ENCODE measurements at places on chromosomes 4 and X.

DNA sequence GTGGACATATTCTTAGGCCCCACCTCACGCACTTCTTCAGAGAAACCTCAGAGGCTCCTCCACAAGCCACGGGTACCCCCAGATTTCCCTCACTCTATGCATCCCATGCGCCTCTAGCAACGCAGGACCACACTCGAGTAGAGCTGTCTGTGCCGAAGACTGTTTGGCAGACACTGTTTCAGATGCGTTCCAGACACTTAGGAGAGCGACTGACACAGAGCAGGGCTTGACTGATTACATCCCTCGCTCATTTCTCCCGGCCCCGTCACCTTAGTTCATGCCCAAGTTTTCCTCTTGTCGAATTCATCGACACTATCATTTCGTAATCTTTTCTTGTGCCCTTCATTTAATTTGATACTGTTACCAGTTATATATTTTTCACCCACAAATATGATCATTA lies 15.0 kb downstream of the SORBS2 start:
- DNase-seq = no peak

DNA sequence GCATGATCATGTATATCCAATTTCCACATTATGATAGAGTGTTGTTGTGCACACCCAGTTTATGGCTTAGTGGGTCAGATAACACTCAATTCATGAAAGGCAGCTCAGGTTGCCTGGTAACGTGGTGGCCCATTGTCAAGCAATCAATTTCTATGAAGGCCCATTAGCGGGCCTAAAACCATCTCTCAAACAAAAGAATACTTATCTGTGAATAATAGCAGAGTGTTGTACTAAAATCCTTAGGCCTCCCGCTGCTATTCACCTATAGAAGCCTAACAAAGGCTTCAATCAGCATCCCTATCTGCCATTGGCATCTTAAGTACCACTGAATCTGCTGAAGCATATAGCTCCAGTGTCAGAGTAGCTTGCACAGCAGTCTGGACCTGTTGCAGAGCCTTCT lies 849.6 kb upstream of the POU3F4 start:
- no peak for DNase-seq

GRCh38 chr4:26150948-26151347 lies 169.9 kb upstream of the RBPJ start:
- DNase-seq = no peak

DNA sequence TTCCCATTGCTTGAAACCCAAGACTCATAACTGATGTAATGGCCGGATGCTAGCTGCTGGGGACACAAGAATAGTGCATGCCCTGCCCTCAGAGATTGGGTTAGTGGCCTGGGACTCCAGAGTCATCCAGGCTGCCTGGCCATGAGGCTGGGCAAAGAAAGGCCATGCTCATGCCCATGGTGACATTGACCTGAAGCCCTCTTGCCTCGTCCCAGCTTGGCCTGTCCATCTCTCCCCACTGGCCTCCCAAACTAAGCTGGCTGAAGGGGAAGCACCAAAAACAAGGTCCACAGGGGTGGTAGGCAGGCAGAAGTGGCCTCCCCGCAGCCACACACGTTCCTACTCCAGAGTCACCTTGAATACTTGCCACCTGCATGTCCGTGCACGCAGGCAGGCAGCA lies 141.8 kb downstream of the EVC2 start:
- DNase-seq = no peak

DNA sequence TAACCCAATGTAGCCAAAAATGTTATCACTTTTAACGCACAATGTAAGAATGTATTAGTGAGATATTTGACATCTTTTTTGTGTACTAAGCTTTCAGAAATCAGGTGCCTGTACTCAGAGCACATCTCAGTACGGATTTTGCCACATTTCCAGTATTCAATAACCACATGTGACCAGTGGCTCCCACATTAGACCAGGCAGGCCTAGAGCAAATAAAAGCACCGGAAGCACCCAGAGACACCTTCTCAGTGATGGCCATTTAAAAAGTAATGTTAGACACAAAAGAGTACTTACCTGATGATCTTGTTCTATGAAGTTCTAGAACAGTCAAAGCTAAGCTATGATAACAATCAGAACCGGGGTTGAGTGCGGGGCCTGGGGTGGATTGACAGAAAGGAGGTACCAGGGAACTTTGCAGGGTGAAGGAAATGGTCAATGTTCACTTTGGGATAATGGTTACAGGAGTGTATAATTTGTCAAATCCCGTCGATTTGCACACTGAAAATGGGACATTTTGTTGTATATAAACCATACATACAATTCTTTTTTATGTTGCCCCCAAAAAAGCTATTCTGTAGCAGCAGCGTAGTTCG lies 1.2 kb downstream of the CTPS2 start:
- DNase-seq = no peak
